GM23338 (cell line): ENCODE measurements at places on chromosomes 2 and 18. TPM values are rescaled to one million over a fixed set of nuclear protein-coding genes. Genes with fewer than 3 reads are reported as not detected.

The NCKAP5 gene
- polyA plus RNA-seq, result 0.23 and 0.34 TPM in 2 replicates

The CCL20 gene
- polyA plus RNA-seq, result not detected in 2 replicates

The REG1B gene
- polyA plus RNA-seq, result not detected in 2 replicates

The LTBP1 gene
- 14.2 and 15.7 TPM in 2 replicates for polyA plus RNA-seq

The ARHGAP28 gene
- 2.8 and 2.9 TPM in 2 replicates for polyA plus RNA-seq

The IKZF2 gene
- 2.0 and 2.6 TPM in 2 replicates for polyA plus RNA-seq

The ST6GAL2 gene
- 13.2 and 13.4 TPM in 2 replicates for polyA plus RNA-seq

The PIEZO2 gene
- 3.9 and 4.8 TPM in 2 replicates for polyA plus RNA-seq

The AQP12B gene
- polyA plus RNA-seq, result not detected in 2 replicates

The IL1F10 gene
- not detected in 2 replicates for polyA plus RNA-seq
